ENCODE measurements at places on chromosomes 7 and 10.

DNA sequence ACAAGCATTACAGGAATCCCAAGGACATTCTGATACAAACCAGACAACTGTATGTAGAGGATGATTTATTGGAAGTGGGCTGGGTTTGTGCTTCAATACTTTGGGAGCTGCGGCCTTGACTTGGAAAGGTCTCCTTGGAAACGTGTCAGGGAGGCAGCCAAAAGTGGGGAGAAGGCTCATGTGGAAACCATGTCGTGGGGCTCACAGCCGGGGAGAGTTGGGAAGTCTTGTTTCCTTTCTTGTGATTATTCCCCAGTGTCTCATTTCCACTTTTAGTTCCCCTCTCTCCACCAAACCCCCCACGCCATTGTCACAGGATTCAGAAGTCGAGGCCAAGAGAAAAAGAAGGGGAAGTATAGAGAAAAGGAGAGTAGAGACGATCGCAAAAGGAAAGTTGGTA lies 53.9 kb upstream of the SFMBT2 start:
- no peak for DNase-seq

GRCh38 chr10:67607472-67607871 lies 88.5 kb downstream of the CTNNA3 start:
- no peak for DNase-seq

DNA sequence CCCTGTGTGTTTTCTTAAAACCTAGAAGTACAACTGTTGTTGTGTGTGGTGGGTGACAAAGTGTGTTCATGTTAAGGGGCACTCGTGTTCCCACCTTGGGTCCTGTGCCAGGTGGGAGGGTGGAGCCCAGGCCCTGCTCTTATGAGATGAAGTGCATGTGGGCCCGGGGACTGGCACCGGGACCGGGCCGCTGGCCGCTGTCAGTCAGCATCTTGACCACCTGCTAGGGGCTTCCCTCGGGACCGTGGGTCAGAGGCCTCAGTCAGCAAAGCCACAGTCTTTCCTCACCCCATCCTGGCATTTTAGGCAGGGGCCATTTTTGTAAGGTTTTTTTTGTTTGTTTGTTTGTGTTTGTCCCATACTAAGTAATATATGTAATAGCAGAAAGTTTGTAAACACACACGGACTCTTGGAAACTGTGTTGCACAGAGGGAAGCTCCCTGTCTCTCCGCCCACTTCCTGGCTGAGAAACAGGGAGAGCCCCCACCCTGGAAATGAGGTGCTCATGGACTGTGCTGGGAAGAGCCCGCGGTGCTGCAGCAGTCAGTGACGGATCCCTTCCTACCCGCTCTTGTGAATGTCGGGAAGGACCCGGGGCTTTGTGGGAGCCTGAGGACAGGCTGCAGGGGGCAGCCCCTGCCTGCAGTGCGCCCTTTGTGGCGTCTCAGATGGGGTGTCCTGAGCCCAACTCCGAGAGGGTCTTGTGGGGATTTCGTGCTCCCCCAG lies 13.4 kb downstream of the AGAP3 start:
- no peak for DNase-seq

- DNase-seq: no peak
These were observed 735.0 kb upstream of the POT1 start for GRCh38 chr7:125664625-125665024.

- no peak for DNase-seq
These were observed 11.8 kb upstream of the CAMK2G start for GRCh38 chr10:73886085-73886529.

DNA sequence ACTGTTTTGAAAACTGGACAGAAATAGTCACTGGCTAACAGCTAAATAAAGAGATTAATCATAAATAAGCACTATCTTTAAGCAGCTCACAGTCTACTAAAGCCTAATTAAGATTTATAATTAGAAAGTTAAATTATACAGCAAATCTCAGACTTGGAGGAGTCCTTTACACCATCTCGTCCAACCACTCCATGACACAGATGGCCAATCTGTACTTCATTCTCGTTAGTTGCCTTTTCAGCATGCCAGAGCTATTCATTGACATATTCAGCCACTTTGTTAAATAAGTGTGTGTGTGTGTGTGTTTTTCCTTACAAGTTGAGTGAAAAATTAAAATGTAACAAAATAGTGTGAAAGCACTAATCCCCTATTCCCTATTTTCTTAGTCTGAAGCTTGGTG lies 1066.7 kb downstream of the CNTNAP2 start:
- DNase-seq: no peak

DNA sequence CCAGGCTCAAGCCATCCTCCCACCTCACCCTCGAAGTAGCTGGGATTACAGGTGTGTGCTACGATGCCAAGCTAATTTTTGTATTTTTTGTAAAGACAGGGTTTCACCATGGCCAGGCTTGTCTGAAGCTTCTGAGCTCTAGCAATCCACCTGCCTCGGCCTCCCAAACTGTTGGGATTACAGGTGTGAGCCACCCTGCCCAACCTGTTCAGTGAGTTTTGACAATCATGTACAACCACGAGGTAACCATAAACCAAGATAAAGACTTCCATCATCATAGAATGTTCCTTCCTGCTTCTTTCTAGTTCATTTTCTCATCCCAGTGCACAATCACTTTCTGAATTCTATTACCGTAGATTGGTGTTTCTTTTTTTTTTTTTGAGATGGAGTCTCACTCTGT lies 30.5 kb upstream of the MKRN1 start:
- DNase-seq: no peak

- DNase-seq: no peak
These were observed 1.6 kb downstream of the GLUD1 start for GRCh38 chr10:87092861-87093631.

DNA sequence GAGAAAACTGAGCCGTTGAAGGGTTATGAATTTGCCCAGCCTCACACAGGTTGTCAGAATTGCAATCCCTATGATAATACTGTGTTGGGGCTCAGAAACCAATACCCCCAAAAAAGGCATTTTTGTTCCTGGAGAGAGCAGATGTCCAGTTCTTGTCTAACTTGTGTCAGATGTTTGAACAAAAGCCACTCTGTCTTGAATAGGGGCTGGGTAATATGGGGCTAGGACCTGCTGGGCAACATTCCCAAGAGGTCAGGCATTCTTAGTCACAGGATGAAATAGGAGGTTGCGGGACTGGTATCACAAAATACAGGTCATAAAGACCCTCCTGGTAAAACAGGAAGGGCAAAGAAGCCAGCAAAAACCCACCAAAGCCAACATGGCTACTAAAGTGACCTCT lies 482.1 kb downstream of the IPMK start:
- DNase-seq: no peak

DNA sequence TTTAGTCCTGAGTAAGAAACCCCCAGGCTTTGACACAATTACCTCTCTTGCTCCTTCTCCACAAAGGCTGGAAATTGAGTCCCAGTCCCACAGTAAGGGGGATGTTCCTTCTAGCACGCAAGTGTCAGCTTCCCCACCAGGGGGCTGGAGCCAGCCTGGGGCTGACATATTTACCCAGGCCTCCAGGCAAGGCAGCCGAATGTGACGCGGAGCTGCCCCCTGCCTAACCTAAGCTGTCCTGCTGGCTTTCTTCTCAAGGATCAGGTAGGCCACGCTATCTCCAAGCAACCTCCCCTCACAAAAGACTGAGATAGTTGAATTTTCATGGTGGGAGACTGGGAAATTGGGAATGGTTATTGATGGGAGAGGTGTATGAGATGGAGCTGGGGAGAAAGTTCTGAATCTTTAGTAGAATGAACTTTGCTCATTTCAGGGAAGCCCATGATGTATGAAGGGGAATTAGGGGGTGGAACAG lies 19.2 kb upstream of the BMPER start:
- DNase-seq: no peak

DNA sequence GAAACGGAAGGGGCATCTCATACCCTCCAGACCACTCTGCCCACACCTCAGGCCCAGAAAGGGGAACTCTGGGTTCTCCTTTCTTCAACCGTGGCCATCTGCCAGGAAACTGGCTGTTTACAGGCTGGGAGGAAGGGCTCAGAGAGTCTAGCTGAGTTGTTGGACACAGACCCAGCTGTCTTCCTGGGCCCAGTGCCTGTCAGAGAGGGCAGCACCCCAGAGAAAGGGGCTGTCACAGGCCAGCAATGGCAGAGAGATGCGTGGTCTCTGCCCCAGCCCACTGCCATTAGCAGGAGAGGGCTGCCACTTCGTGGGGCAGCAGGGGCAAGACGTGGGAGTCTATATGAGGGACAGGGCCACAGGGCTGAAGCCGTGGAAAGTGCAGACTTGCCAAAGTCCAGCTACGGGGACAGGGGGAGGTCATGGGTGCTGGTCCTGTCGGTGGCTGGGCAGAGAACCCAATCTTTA lies 11.0 kb downstream of the GRID1 start:
- no peak for DNase-seq

DNA sequence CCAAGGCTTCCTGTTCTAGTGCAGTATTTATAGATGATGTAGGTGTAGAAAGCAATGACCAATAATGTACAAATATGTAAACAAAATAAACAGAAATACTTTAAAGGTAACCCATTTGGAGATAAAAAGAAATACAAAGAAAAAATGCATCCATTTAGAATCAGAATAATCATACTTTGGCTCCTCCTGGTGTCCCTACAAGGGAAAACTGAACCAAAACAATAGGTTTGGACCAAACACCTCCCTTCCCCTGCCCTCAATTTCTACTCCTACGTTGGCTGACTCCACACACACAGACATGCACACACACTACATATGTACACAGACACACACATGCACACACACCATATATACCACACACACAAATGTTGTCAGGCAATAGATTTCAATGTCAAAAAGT lies 36.0 kb downstream of the C10orf143 start:
- DNase-seq: no peak

DNA sequence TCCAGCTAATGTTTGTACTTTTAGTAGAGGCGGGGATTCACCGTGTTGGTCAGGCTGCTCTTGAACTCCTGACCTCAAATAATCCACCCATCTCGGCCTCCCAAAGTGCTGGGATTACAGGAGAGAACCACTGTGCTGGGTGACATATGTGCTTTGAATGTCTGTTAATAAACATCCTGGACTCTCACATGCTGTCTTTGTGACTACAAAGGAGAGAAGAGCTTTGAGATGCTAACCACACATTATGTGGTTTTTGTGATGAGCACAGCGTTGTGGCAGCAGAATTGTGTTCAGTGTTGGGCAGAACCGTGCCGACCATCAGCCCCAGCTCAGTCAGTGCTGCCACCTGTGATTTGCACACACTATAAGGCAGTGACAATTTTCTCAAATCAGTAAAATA lies 500.1 kb upstream of the KLF6 start:
- DNase-seq: no peak

All from NCI-H2081 treated with DMSO at 0.1 percent for 48 hours (cell line).